ENCODE measurements at places on chromosomes 13 and 19.

GRCh38 chr13:63304497-63304896 is 1888.8 kb upstream of the PCDH20 start:
- DNase-seq = no peak

- peak; percentile 28 for DNase-seq
Observed at GRCh38 chr13:24168979-24169378, 8.5 kb downstream of the SPATA13 start.

DNA sequence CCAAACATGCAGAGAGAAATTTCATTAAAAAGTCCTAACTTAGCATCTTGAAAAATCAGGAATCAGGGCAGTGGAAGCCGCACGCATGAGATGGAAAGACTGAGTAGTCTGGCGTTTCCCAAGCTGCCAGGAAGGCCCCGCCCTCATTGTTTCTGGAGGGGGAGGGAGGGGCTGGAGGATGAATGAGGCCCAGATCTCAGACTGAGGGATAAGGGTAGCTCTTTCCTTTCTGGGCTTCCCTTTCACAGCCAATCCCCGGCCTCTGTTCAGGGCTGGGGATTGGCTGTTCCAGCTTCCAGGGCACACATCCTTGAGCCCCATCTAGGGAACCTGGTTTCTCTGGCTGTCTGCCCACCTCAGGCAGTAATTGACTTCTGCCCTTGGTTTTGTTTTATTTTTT is 7.3 kb downstream of the C19orf53 start:
- DNase-seq = peak; percentile 91

GRCh38 chr13:20247403-20247802 is 15.3 kb upstream of the GJB6 start:
- DNase-seq = no peak

DNA sequence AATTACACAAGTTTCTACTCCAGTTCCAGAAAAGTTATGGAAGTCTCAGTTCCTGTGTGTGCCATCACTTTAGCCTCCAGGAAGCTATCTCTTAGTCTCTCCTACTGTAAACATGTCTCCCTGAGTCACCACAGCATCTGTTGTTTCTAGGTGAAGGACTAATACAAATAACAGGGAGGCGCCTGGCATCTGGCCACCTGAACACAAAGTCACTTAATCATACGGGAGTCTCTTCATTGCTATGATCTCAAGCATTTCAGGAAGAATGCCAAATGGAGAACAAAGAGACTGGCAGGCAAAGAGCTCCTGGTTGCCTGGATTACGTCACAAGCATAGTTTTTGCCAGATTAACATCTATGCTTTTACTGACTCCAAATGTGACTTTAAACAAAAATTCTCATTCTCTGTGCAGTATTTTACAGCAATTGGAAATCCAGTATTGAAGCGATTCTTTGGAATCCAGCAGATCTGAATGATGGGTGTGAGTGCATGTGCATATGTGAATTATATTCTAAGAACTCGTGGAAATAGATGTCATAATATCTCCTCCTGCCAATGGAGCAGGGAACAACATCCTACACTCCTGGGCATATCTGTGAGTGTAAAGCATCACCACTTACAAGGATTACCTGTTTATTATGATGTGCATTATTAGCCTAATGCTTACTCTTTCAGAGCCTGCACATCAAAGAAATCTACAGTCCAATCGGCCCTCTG is 572.8 kb downstream of the PCDH9 start:
- DNase-seq = peak; percentile 79

- DNase-seq = no peak
Observed at GRCh38 chr13:42924344-42924743, 67.7 kb downstream of the EPSTI1 start.

DNA sequence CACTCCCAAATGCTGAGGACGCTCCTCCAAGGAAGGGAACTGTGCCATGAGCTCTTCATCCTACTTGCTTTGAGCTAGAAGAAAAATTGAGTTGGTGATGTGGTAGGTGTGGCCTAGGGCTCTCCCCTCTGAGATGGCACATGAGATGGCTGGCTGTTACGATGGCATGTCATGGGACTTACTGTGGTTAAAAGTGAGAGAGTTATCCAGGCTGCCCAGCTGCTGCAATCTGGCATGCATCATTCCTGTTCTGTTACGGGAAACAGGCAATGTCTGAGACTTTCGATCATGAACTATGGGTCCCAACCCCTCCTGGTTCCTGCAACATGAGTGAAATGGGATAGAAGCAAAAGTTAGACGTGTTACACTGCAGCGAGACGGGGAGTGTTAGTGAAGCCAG is 93.3 kb upstream of the SLC15A1 start:
- peak; percentile 63 for DNase-seq

- peak; percentile 62 for DNase-seq
Observed at GRCh38 chr19:14476673-14477401, 1.7 kb upstream of the PTGER1 start.

GRCh38 chr19:12156223-12157058 is at the start of gene ZNF625:
ZNF625 (minus strand) TSS chr19:12156734; CDS start chr19:12156558, 176 bp downstream.
- peak; percentile 94 for DNase-seq

DNA sequence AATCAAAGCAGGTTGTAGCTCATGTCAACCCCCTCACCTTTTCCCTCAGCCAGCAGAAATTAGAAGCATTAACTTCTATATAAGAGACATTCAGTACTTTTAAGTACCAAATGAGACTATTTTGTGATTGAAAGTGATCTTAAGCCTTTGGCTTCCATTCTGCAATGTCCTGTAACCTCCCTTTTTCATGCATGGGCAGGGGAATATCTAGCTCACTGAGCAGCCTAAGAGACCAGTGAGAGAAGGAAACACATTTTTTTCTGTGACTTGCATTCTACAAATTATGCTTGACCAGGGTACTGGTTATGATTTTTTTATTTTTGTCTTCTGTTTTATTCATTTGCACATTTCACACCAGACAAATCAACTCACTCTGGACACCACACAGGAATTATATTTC is 369.6 kb downstream of the KCTD12 start:
- no peak for DNase-seq

- DNase-seq = no peak
Observed at GRCh38 chr13:77337159-77337558, 10.3 kb upstream of the MYCBP2 start.

- no peak for DNase-seq
Observed at GRCh38 chr19:2149980-2150793, 1.2 kb downstream of the AP3D1 start.

- peak; percentile 59 for DNase-seq
Observed at GRCh38 chr19:33621811-33622504, at the start of gene CHST8. CHST8 (plus strand) TSS chr19:33621953; CDS start chr19:33689262, 67,309 bp downstream.

- DNase-seq = peak; percentile 58
Observed at GRCh38 chr19:48419158-48419920, 25.9 kb downstream of the GRIN2D start.

- DNase-seq = peak; percentile 72
Observed at GRCh38 chr19:18419699-18420460, 682 bp downstream of the SSBP4 start.

DNA sequence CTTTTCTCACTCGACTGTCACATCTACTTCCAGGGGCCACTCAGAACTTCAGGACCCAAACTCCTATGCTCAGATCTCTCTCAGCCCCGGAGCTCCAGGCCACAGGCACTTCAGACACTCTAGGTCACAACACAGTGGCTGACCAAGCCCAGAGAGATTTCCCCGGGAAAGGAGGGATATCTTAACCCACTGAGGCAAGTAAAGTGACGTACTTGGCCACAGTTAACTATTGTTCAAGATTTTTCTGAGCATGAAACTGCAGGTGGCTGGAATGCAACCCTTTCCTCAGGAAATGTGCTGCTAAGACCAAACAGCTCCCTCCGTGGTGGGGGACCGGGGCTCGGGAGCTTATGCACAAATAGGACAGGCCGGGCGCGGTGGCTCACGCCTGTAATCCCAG is 23.9 kb downstream of the OPA3 start:
- DNase-seq = no peak

GRCh38 chr13:99172951-99173350 is 27.7 kb upstream of the UBAC2 start:
- no peak for DNase-seq

- no peak for DNase-seq
Observed at GRCh38 chr13:112928972-112929782, 39.8 kb upstream of the MCF2L start.

DNA sequence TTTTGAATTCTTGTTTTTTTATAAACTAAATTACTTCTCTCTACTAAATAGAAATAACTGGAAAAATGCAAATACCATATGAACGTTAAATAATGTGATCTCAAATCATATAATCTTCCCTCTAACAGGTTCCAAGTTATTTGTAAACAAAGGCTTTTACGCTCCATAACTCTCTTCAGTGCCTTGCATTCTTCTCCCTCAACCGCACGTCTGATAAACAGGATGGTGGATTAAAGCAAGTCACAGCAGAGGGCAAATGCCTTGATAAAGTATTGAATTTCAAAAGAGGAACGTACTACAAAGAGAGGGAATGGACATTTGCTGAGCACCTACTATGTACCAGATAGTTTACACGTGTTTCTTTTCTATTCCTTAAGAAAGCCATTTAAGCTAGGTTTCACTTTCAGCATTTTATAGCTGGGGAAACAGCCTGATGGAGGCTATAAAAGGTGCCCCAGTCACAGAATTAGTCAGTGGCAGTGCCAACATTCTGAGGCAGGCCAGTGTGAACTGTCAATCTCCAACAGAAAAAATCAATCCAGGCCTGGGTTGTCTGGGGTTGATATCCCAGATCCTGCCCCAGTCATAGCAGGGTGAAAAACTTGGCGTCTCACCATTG is 15.8 kb downstream of the MRPS31 start:
- no peak for DNase-seq

DNA sequence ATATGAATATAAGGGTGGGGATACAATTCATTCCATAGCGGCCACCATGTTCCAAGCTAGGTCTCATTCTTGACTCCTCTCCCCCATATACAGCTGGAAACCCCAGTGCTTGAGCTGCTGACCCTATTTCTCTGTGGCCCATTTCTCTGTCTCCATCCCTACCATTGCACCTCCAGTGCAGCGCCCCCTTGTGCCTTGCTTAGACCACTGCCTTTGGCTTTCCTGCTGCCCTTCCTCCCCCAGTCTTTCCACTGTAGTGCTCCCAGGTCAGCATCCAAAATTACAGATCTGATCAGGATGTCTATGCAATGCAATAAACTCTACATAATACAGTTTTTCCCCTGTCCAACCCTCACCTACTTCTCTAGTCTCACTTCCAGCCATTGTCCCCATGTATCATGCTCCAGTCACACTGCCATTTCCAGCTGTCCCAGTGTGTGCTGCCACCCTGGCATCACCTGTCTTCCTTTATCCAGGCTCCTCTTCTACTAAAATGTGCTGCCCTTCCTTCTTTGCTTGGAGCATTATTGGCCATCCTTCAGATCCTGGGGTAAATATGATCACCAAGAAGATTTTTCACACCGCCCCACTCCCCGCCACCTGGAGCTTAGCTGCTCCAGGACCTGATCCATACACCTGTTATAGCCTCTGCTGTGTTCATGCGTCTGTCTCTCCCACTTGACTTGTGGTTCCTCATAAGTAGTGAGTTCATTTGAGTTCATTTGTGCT is 199.4 kb upstream of the IPO5 start:
- DNase-seq = no peak

GRCh38 chr13:100195568-100195967 is 106.7 kb downstream of the PCCA start:
- DNase-seq = no peak

GRCh38 chr19:3506384-3507340 is 551 bp downstream of the FZR1 start:
- DNase-seq = peak; percentile 57

GRCh38 chr13:66410314-66410713 is 819.8 kb downstream of the PCDH9 start:
- no peak for DNase-seq

GRCh38 chr19:13207846-13208671 is 57.8 kb downstream of the IER2 start:
- DNase-seq = peak; percentile 89

DNA sequence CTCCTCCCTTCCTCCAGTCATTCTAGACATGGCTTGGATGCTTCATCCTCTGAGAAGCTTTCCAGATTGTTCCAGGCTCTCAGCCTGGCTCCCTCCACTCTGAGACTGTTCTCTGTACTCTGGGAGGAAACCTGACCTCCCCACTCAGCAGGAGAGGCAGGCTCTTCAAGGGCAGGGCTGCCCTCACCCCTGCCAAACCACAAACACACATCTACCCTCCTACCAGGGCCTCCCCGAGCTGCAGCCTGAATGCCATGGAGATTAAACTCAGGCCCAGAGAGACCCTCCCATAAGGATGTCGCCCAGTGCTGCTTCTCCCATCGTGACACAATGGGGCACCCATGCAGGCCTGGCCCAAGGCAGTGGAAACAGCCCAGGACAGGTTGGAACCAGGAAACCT is 16.2 kb downstream of the NUMBL start:
- DNase-seq = no peak

- DNase-seq = peak; percentile 52
Observed at GRCh38 chr19:52138278-52138982, 1.3 kb downstream of the ZNF616 start.
